ENCODE measurements at places on chromosomes 7 and 10. TPM values are rescaled to one million over a fixed set of nuclear protein-coding genes. Genes with fewer than 3 reads are reported as not detected.

Gene TLX1
- not detected for total RNA-seq

Gene PRSS37
- not detected for total RNA-seq

- DNase-seq: no peak
Observed at GRCh38 chr10:123549761-123550454, 116.2 kb upstream of the GPR26 start.

- DNase-seq: peak; percentile 93
Observed at GRCh38 chr7:47361746-47362215, 220.1 kb downstream of the TNS3 start.

- peak; percentile 93 for DNase-seq
Observed at GRCh38 chr10:91901784-91902677, 7.3 kb downstream of the FGFBP3 start.

DNA sequence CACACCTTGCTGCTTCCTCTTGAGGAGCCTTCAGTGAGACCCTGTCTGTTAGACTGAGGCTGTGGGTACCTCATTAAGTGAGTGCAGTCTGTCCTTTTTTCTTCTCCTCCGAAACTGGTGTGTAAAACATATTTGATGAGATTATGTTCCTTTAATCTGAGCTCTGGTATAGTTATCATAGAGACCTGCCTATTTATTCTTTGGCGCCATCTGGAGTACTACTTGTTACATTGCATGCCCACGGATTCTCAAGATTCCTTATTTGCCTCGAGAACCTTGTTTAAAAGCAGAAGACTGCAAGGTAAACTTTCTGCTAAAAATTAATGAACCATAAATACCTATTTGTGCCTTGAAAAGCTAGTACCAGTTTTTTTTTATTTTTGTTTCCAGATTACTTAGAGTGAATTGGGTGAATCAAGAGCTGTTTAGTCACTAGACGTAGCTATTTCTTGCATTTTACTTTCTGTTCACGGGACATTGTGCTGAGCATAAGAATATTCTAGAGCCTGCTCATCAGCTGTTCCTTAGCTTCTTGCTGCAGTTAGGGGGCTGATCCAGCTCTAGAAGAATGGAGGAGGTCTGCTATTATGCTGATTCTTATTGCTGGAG lies 16.9 kb upstream of the STMP1 start:
- DNase-seq: peak; percentile 50

Gene SP4
- 8.3 TPM for total RNA-seq

DNA sequence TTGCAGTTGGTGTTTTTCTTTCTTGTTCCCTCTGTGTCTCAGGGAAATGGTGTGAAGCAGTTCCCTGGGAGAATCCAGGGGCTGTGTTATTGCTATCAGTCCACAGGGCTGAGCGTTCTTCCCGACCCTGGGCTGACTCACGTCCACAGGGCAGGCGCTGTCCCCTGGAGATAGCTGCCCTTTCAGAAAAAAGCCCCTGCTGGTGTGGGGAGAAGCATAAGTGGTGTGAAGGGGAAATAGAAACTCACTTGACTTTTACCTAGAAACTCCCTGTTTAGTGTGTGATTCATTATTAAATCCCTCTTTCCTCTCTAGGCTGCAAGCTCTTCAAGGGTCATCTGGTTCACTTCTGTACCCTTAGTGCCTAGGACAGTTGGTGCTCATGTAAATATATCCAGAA lies 63.3 kb upstream of the SMNDC1 start:
- DNase-seq: no peak

DNA sequence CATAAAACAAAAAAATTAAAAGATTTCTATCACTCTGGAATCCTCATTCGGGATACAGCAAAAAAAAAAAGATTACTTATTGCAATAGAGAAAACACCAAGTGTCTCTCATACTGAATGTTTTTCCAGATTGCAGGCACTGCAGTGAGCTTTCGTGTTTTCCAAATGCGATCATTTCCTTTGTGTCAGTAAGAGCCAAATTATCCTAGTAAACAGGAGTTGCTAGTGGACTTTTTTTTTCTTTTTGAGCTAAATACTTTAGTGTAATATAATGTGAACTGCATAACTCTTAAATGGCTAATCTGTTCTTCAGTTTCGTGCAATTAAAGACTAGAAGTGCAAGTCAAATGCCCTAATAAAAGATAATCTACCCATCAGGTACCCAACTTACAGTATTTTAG lies 44.4 kb upstream of the TOMM7 start:
- peak; percentile 70 for DNase-seq

GRCh38 chr10:33669904-33670303 lies 335.4 kb upstream of the NRP1 start:
- peak; percentile 9 for DNase-seq

DNA sequence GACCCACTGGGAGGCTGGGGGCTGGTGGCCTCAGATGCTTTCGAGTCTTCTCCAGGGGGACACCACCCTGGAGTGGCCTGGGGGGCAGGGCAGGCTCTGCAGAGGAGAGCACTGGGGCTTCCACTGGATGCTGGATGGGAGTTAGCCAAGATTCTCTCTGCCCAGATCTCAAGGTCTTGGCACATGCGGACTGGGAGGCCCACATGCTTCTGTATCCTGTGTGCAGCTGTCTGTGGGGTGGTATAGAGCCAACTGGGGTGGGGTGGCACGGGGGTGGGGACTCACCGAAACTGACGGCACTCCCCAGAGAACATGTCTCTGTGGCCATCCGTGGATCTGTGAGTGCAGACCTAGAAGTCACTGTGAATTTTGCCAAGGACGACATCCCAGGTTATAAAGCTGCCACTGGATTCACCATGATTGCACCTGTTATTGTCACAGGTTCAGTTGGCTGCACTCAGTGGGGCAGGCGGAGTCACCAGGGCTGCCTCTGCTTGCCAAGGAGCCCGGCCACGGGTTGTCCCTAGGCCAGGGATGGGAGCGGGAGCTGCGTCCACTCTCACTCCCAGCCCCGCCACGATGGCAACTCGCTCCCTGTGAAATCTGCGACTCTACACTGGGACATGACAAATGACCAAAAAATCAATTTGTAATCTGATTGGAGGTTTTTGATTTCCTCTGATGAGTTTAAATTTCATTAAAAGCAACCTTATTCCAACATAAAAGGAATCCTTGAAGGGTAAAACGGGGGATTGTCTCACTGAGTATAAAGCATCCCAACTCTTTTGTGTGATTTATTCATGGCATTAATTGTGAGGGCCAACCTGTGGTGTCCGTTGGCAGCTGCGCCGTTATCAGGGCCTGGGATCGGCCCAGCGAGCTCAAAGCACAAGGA lies 131.3 kb downstream of the EBF3 start:
- DNase-seq: no peak

GRCh38 chr7:155190688-155191087 lies 107.0 kb upstream of the INSIG1 start:
- peak; percentile 33 for DNase-seq

DNA sequence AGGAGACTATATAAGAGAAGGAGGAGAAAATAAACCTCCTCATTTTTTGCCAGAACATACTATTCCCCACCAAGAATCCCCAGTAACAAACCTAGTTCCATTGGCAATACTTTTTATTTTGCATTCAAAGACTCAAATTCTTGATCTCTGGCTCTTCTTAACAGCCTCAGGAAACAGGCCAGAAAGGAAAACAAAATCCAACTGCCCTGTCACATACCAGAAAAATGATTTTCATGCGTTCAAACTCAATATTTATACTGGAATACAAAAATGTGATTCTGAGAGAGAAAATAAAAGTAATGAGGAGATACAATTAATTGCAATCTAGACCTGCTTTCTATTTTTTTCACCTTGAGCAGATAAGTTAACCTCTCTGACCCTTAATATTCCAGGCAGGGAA lies 435.9 kb upstream of the AUTS2 start:
- DNase-seq: no peak

DNA sequence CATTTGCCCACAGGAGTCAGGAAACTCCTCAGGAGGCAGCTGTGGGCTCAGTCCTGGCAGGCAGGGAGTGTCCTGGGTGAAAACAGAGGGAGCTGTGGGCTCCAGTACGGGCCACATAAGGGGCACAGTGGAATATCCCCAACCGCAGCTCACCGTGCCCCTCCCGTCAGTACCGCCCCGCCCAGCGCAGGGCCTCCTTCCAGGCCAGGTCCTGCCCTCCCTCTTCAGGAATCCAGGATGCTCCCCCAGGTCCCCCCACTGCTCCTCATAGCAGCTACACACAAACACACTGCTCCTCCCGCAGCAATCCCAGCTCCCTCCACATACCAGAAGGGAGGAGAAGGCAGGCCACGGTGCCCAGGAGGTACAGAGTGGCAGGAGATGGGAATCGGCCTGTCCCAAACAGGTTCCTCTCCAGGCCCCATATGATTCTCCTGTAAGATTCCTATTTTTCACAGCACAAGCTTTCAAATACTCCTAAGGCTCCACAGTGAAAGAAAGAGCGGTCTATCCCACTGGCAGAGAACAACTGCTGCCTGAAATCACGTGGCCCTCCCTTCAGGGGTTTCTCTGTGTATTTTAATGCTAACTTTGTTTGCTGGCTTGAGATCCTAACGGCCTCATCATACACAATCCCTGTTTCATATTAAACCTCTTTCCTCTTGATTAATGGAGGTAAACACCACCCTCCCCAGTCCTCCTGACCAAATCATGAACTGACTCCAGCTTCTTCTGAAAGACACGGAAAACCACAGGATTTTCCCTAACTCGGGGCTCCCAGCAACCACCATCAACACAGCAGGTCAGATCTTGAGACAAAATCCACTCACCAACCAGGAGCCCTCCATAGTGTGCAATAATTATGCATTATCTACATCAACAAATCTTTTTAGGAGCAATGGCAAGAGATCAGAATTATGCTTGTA lies 178.7 kb downstream of the TNS3 start:
- DNase-seq: no peak

Gene CHST3
- 40.6 TPM for total RNA-seq

Gene IFIT5
- total RNA-seq: 32.1 TPM

Gene CYP2C19
- total RNA-seq: not detected

Gene LAMB1
- 140 TPM for total RNA-seq

- peak; percentile 73 for DNase-seq
Observed at GRCh38 chr7:126803060-126803665, 449.6 kb downstream of the GRM8 start.

- DNase-seq: peak; percentile 92
Observed at GRCh38 chr10:124943301-124944092, 1.6 kb downstream of the ZRANB1 start.

Gene UPK3B
- not detected for total RNA-seq

DNA sequence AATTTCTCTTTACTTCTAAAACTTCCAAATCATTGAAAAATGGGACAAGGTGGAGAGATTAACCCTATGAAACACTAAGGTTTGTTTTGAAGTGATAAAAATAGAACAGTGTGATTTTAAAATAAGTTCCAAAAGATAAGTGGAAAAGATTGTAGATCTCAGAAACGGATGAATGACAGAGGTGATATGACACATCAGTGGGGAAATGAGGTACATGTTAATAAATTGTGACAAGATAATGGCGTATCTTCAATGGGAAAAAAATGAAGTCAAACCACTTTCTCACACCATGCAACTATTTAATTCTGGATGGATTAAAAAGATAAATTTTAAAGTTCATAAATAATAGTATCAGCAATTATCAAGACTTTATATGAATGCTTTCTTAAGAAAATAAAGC lies 159.7 kb upstream of the VWC2 start:
- DNase-seq: no peak

- peak; percentile 82 for DNase-seq
Observed at GRCh38 chr10:52313933-52314821, at the start of gene DKK1. TSS of gene DKK1 (plus strand) at chr10:52314281. CDS start at chr10:52314435, 154 bp downstream.

- DNase-seq: no peak
Observed at GRCh38 chr10:58892031-58892531, 284.4 kb upstream of the PHYHIPL start.

Gene C10orf105
- not detected for total RNA-seq

- peak; percentile 43 for DNase-seq
Observed at GRCh38 chr10:125083576-125083920, 76.8 kb downstream of the CTBP2 start.

Gene FKBP6
- not detected for total RNA-seq

Gene FGFR2
- not detected for total RNA-seq

GRCh38 chr7:84877943-84878570 lies 308.8 kb downstream of the SEMA3D start:
- DNase-seq: peak; percentile 80

DNA sequence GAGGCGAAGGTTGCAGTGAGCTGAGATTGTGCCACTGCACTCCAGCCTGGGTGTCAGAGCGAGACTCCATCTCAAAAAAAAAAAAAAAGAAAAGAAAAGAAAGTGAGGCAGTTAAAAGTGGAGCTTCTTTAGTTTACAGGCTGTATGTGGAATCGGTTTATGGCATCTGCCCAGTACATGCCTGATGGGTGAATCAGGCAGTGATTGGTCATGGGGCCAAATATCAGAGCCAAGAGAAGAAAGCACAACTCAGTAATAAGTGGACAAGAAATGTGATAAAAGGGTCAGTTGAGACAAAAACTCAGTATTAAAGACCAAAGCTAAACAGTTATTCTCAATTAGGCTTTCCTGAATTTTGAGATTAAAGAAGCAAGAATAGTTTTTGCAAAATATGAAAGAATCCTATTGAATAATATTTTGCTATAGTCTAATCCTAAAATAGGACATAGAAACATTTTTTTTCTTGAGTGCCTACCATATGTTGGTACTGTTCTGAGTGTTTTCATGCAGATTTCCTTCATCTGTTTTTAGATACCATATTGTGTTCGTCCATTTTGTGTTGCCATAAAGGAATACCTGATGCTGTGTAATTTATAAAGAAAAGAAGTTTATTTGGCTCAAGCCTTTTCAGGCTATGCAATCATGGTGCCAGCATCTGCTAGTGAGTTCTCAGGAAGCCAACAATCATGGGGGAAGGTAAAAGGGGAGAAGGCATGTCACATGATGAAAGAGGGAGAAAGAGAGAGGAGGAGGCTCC lies 14.4 kb downstream of the CDC14C start:
- peak; percentile 27 for DNase-seq

DNA sequence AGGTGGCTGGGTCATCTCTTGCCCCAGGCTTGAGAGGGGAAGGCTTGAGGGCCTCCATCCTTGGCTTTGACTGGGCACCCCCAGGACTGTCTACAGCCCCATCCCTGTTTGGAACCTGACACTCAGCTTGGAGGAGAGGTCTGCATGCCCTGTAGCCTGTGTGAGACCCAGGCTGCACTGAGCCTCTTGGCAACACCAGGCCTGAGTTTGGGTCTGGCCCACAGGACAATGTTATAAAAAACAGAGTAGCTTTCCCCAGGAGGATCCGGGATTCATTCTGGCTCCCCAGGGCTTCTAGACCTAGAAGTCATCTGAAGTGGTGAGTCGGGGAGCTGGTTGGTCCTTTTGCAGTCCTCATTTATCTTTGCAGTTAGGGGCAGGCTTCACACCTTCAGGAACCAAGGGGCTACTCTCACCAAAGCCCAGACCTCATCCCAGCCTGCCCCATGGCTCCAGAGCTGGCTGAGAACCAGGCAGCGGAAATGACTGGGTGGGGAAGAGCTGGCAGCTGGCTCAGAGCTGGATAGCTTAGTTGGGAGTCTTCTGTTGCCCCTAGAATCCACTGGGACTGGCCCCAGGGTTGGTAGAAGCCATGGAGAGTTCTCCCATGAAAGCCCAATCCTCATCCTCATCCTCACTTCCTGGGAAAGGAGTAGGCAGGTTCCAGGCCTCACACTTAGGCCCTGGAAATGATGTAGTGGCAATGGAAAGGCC lies 68.8 kb downstream of the ADCYAP1R1 start:
- DNase-seq: no peak

Gene VWC2
- total RNA-seq: not detected

DNA sequence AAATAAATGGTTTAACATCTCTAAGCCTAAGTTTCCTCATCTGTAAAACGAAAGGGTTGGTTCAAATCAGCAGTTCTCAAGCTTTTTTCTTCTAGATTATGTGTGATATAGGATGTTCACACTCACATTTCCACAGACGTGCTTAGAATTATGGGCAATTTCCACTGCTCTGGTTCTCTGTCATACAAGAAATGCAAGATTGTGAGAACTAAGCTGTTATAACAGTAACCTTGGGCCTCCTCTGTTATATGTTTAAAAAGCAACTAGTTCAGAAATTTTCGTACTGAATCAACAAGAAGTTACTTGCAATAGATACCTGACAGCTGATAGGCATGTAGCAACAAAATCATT lies 33.7 kb downstream of the ADD3 start:
- DNase-seq: no peak

Gene SPDYE11
- not detected for total RNA-seq
